Caco-2 (cell line): ENCODE measurements at places on chromosomes 7 and 10. TPM values are rescaled to one million over a fixed set of nuclear protein-coding genes. Genes with fewer than 3 reads are reported as not detected.

DNA sequence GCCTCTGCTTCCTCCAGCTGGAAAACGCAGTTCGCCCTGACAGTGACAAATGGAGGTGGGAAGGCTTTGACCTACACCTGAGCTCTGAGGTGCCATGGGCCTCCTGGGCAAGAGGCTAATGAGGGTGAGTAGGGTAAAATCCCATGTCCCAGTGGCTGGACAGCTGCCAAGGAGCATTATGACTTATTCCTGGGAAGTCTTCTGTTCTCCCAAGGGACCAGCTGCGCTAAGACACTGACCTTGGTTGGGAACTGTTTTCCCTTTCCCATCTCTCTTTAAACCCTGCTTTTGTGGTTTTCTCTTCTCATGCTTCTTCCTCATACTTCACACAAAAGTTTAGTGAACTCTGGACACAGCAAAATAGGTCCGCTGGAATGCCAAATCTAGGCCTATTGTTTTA lies 72.6 kb downstream of the COPG2 start:
- no peak for DNase-seq
- no peaks in the 10 kb centered on the region for H3K27me3 ChIP-seq
- no peak overlapping the region for H3K27ac ChIP-seq
- no peak overlapping the region for H3K4me3 ChIP-seq
- H3K36me3 ChIP-seq = no peaks in the 10 kb centered on the region

- H3K4me3 ChIP-seq = no peak overlapping the region
- no peaks in the 10 kb centered on the region for H3K27me3 ChIP-seq
- H3K27ac ChIP-seq = no peak overlapping the region
- no peaks in the 10 kb centered on the region for H3K36me3 ChIP-seq
- H3K4me1 ChIP-seq = no peaks in the 10 kb centered on the region
Observed at GRCh38 chr7:90520484-90520883, 51.0 kb downstream of the PTTG1IP2 start.

- no peak overlapping the region for H3K4me3 ChIP-seq
- no peaks in the 10 kb centered on the region for H3K36me3 ChIP-seq
- no peak for DNase-seq
- H3K27ac ChIP-seq = no peak overlapping the region
- no peaks in the 10 kb centered on the region for H3K4me1 ChIP-seq
- H3K27me3 ChIP-seq = no peaks in the 10 kb centered on the region
Observed at GRCh38 chr10:5434017-5434753, 21.8 kb downstream of the NET1 start.

DNA sequence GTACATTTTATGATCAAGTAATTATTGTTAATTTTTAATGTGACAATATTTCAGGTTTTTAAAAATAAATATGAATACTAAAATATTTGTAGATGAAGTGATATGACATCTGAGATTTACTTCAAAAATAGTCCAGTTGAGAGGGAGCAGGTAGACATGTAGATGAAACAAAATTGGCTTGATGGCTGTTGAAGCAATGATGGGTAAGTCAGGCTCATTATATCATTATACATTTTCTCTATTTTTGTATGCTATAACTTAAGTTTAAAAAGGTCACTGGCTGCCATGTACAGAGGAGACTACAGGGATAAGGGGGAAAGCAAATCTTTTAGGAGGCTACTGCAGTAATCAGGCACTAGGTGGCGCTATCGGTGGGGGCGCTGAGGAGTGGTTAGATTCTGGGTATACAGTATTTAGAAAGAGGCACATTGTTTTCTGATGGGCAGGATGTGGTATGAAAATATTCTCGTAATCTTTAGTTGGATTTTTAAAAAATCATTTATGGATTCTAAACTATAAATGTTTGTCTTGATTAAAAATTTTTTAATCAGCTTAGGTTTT lies 189.8 kb upstream of the IMMP2L start:
- H3K27ac ChIP-seq = no peak overlapping the region
- H3K27me3 ChIP-seq = no peaks in the 10 kb centered on the region
- peaks cover 16% of the 10 kb centered on the region for H3K4me1 ChIP-seq
- no peak overlapping the region for H3K4me3 ChIP-seq
- H3K36me3 ChIP-seq = no peaks in the 10 kb centered on the region
- peak; percentile 64 for DNase-seq

DNA sequence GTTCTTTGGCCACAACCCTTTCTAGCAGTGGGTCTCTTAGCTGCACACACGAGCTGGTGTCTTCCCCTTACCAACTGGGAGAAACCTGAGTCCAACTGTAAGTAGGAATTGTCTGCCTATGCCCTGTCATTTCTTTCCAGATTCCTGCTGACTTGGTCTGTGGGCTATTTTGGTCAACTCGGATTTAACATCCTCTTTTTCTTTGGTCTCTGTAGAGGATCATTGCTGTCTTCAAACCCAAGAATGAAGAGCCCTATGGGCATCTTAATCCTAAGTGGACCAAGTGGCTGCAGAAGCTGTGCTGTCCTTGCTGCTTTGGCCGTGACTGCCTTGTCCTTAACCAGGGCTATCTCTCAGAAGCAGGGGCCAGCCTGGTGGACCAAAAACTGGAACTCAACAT lies 10.3 kb downstream of the PI4K2A start:
- peaks cover 2% of the 10 kb centered on the region; the same call in 1 of the 2 replicates for H3K36me3 ChIP-seq
- no peaks in the 10 kb centered on the region for H3K27me3 ChIP-seq

GRCh38 chr10:88931548-88931947 lies 21.0 kb downstream of the ACTA2 start:
- peaks cover 5% of the 10 kb centered on the region; the same call in 1 of the 2 replicates for H3K4me1 ChIP-seq
- no peak for DNase-seq
- H3K27ac ChIP-seq = no peak overlapping the region
- H3K27me3 ChIP-seq = no peaks in the 10 kb centered on the region
- no peak overlapping the region for H3K4me3 ChIP-seq
- H3K36me3 ChIP-seq = no peaks in the 10 kb centered on the region

- H3K27ac ChIP-seq = no peak overlapping the region
- no peaks in the 10 kb centered on the region for H3K27me3 ChIP-seq
- H3K4me3 ChIP-seq = no peak overlapping the region
- no peaks in the 10 kb centered on the region for H3K4me1 ChIP-seq
Observed at GRCh38 chr10:47050618-47051455, 139.6 kb downstream of the PTPN20 start.

DNA sequence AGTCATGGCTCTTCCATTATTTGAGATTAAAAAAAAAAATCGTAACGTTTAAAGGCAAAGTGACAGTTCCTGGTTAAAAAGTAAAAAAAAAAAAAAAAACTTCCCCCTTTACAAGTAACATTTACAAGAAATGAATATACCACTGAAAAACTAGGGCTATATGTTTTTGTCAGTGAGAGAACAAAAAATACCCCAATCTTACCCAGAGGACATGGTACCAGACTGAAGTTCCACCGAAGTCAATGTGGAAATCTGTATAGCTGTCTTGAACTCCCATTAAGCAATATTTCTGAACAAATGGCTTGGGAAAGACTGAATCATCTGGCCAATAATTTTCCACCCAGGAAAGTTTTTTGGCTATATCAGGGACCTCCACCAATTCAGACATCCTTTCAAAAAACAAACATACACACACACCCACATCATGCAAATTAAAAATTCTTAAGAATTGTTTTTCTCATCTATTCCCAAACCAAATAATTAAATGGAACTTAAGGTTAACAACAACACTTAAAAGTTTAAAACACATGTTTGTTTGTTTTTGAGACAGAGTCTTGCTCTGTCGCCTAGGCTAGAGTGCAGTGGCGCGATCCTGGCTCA lies 50.2 kb downstream of the KDM7A start:
- H3K36me3 ChIP-seq = no peaks in the 10 kb centered on the region
- DNase-seq = no peak
- H3K4me3 ChIP-seq = no peak overlapping the region
- H3K27me3 ChIP-seq = no peaks in the 10 kb centered on the region

- no peak for DNase-seq
- peaks cover 24% of the 10 kb centered on the region for H3K4me1 ChIP-seq
- no peaks in the 10 kb centered on the region for H3K36me3 ChIP-seq
- H3K27me3 ChIP-seq = no peaks in the 10 kb centered on the region
Observed at GRCh38 chr7:6375348-6376101, 72.2 kb downstream of the DAGLB start.

The DYDC1 gene
- total RNA-seq = not detected in 2 replicates

DNA sequence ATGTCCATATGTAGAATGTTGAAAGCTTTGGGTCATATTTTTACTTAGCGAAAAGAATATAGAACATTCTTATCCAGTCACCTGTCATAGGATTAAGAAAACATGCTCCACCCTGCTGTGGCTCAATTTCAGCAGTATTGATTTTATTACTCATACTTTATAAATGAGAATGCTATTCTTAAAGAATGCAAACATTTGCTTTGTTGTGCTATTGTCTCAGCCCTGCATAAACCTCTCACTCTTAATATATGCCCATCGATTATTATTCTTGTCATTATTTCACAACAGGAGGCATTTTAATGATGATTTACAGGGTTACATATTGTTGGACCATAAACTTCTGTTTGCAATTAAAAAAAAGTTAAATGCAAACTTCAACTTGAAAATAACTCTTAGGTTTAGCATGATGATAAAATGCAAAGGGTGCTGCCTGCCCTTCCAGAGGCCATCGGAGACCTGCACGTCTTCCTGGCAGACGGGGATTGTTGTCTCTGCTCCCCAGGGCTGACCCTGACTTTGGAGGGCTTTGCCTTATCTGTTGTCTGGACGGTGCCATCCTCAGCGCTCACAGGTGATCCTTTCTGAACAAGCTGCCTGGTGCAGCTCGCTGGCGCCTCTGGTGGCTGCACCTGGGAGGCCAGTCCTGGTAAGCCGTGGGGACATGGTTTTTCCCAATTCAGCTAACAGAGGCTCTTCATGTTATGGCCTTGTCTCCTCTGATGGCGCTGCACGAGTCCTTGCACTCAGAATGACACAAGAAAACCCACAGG lies 50.0 kb upstream of the SHH start:
- no peaks in the 10 kb centered on the region for H3K4me1 ChIP-seq
- H3K27ac ChIP-seq = no peak overlapping the region
- no peak overlapping the region for H3K4me3 ChIP-seq
- no peak for DNase-seq

DNA sequence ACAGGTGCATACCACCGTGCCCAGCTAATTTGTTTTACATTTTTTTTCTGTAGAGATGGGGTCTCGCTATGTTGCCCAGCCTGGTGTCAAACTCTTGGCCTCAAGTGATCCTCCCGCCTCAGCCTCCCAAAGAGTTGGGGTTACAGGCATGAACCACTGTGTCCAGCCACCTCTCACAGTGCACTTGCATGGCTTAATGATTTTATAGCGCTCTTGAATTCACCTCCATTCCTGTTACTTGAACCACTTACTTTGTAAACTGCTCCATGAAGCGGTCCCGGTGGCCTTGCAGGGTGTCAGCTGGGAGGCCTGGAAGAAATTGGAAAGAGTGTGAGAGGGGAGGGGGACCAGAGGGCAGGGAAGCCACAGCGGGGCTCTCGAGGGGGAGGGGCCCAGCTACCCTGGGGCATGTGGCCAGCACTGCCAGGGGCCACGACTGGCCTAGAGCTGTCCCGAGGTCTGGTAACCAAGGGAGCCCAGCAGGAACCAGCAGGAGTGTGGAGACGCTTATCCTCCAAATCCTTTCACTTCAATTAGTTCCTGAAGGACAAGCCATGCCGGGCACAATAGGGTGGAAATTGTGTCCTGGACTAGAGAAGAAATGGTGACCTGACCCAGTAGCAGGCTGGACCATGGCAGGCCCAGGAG lies 76.0 kb downstream of the SPDYE5 start:
- no peaks in the 10 kb centered on the region for H3K27me3 ChIP-seq
- H3K36me3 ChIP-seq = no peaks in the 10 kb centered on the region
- no peak overlapping the region for H3K27ac ChIP-seq

The GPNMB gene
- total RNA-seq = 0.79 and 1.2 TPM in 2 replicates
